ENCODE measurements at places on chromosomes 11 and 22. TPM values are rescaled to one million over a fixed set of nuclear protein-coding genes. Genes with fewer than 3 reads are reported as not detected.

DNA sequence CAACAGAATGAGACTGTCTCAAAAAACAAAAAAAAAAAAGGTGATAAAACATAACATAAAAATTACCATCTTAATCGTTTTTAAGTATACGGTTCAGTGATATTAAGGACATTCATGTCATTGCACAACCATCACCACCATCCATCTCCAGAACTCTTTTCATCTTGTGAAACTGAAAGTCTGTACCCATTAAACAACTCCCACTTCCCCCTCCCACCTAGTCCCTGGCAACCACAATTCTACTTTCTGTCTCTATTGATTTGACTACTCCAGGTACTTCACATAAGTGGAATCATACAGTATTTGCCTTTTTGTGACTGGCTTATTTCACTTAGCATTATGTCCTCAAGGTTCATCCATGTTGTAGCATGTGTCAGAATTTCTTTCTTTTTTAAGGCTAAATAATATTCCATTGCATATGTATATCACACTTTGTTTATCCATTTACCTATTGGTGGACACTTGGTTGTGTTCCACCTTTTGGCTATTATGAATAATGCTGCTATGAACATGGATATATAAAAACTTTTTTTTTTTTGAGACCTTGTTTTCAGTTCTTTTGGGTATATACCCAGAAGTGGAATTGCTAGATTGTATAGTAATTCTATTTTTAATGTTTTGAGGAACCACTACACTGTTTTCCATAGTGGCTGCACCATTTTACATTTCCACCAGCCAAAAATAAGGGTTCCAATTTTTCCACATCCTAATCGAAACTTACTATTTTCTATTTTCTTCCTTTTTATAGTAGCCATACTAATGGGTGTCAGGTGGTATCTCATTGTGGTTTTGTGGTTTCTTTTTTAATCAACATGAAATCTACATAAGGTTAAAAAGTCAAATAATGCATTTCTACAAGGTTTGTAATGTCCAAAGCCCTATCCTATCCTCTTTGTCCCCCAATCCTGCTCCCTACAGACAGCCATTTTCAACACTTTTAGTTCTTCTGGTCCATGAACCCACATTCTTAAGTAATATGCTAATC lies 23.4 kb upstream of the PIK3C2A start:
- DNase-seq, result no peak

DNA sequence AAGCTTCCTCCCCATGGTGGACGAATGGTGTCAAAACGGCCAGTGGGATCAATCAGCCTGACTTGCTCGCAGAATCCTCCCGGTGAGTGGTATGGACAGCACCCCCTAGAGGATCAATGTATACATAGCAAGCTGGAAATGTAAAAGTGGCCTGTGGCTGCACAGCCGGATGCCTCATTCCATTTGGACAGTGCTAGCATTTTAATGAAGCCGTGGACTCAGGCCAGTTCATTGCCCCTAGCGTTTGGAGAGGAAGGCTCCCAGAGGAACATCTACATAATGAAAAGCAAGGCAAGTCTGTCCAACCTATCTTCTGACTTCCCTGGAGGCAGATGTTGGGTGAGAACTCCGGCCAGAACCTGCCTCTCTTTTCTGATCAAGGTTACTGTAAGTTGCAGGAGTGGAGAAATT lies 942.3 kb downstream of the NTM start:
- DNase-seq, result peak; percentile 70

DNA sequence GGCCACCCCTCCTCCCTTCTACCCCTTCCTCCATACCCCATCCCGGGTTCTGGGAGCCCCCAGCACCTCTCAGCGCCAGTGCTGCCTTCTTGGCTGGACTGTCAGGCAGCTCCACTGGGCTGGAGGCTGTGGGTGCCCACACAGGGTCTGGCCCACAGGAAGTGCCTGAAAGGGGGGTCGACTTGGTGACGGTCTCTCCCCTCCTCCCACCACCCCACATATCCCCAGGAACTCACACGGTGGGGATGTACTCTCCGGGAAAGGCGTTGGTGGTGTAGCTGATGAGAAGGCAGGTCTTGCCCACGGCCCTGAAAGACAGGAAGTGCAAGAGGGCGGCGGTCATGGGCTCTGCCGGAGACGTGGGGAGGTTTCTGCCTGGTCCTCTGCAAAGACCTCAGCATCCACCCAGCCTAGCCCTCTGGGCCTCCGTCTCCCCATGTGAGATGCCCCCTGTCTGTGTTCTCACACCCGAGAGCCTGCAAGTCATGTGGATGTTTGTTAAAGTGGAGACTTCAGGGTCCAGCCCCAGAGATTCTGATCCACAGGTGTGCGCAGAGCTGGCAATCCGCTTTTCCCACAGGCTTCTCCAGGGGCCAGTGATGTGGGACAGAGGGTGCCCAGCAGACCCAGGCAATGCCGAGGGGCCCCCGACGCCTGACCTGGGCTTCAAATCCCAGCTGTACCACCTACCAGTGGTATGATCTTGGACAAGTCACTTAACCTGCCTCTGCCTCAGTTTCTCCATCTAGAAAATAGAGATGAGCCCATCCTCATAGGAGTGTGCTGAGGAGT lies 2.5 kb downstream of the RAC2 start:
- DNase-seq, result no peak

- no peak for DNase-seq
Measured at GRCh38 chr11:66285250-66285947, 3.5 kb downstream of the YIF1A start.

DNA sequence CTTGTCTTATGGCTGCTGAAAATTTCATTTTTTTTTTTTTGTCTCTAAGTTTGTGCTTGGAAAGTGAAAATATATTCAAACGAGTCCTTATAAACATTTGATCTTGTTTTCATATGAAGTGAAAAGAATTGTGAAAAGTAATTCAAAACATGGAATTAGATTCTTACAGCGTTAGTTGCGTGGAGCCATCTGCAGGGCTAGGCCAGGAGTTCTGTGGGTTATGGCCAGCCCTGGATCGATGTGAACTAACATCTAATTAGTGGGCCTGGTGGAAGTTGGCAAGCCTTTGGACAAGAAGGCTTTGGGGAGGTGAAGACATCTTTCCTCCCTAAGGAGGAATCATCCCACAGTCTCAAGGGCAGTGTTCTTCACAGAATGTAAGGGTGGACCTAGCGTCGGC lies 37.2 kb downstream of the PARVA start:
- DNase-seq, result no peak

- DNase-seq, result peak; percentile 97
Measured at GRCh38 chr11:68213555-68214172, 568 bp upstream of the KMT5B start.

DNA sequence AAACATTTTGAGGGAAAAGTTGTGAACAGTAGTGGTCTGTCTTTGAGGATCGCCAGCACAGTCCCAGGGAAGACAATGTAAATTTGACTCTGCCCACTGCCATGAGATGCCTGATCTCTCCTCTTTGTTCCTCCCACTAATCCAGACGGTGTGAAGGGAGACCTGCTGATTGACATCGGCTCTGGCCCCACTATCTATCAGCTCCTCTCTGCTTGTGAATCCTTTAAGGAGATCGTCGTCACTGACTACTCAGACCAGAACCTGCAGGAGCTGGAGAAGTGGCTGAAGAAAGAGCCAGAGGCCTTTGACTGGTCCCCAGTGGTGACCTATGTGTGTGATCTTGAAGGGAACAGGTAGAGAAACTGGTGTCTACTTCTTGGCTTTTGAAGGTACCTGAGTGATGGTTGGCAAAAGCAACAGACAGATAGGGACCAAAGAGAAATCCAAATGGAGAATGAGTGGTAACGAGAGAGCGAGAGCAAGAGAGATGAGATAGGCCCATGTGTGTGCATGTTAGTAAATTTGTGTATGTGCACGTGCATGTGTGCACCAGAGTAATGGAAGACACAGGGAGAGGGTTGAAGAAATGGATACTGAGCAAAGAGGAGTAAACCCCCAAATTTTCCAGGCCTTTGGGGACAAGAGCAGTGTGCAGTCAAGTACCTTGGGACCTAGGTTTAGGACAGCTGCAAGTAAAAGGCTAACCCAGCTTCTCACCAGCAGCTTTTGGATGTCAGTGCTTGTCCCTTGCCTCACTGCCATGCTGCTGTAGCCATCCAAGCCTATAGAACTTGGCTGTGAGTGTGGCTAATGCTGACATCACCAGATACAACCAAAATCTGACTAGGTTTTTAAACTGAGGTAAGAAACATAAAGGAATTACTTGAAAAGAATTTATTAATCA lies 1.9 kb downstream of the NNMT start:
- DNase-seq, result no peak

DNA sequence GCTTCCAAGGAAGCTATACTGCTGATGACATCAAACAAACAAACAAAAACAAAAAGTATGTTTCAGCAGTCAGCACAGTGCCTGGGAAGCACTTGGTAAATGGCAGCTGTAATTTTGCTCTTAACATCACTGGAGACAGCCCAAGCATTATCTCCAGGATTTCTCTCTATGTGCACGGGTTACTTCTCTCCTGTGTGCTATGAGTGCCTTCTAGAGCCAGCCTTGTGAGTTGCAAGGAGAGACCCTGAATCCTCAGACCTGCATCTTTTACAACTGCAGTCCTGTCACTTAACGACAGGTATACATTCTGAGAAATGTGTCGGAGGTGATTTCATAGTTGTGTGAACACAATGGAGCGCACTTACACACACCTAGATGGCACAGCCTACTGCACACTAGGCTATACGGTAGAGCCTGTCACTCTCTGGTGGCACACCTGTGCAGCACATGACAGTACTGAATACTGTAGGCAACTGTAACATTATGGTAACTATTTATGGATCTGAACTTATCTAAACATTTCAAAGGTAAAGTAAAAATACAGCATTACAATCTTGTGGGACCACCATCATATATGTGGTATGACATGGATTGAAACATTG lies 662.5 kb upstream of the B3GAT1 start:
- DNase-seq, result peak; percentile 27

DNA sequence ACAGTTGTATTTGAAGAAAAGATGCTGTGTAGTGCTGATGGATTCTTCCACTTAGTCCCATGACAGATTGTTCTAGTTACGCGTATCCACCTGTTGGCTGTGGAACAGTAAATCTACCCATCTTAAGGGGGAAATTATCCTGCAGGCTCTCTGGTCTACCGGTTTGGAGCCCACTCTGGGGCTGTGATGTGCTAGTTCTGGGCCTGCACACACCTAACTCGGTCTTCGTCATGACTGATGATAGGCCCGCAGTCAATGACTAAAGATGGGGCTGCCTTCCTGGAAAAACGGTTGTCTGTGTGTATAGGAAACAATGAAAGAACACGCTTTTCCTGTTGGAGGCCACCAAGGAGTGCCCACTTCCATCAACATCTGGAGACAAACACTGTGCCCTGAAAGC lies 6.2 kb upstream of the RBM4B start:
- no peak for DNase-seq

DNA sequence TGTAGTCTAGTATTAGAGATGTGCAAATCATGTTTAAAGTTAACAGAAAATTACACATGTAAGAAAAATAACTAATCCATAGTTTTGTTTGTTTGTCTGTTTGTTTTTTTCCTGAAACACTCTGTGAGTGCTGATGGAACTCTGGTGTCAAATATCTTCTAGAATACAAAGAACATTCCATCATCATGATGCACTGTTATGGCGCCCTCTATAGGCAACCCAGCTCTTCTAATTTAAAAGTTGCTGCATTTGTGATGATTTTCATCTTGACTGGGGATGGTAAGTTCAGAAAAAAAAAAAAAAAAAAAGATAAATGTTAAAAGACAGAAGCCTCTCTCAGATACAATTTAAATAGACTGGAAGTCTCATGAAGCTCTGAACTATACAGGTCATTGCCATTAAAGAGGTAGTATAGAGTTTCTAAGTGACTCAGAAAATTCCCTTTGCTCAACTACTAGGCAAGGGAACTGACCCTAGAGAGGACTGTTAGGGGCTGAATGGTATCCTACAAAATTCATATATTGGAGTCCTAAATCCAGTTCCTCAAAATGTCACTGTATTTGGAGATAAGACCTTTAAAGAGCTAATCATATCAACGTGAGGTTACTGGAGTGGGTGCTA lies 597.2 kb upstream of the ANO3 start:
- DNase-seq, result peak; percentile 65

DNA sequence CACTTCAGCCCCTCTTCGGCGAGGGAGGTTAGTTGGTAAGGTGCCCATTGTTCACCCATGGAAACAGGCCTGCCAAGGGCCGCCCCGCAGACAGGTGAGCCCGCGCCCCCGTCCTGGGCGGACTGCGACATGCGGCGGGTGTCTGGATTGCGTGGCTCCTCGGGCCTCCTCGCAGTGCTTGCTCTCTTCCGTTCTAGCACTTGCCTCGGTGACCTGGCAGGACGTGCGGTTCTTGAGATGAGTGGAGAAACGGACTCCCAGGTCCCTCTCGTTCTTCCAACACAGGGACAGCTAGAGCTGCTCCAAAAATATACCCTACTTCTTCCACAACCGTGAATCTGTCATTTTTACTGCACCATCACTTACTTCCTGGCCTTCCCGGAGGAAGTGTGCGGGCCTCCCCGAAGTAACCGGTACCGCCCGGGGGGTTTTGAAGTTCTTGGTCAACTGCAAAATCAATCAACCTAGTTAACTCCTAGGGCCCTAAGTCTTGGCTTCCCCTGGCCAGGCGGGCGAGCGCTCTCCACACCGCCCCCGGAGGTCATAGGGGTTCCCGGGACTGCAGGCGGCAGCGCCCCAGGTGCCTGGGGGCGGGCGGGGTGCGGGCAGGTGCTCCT lies 745 bp upstream of the ZBTB44 start:
- DNase-seq, result peak; percentile 34

GRCh38 chr11:113977071-113977490 lies 2.2 kb downstream of the HTR3A start:
- DNase-seq, result no peak

- no peak for DNase-seq
Measured at GRCh38 chr11:102429691-102430090, 22.9 kb downstream of the TMEM123 start.

GRCh38 chr11:61891331-61892084 lies at the start of gene FADS3:
Gene FADS3, minus strand, starts transcription at chr11:61891545. Its CDS starts 164 bp downstream, at chr11:61891381.
- peak; percentile 90 for DNase-seq

GRCh38 chr11:297051-297585 lies 2.2 kb downstream of the IFITM5 start:
- DNase-seq, result no peak

DNA sequence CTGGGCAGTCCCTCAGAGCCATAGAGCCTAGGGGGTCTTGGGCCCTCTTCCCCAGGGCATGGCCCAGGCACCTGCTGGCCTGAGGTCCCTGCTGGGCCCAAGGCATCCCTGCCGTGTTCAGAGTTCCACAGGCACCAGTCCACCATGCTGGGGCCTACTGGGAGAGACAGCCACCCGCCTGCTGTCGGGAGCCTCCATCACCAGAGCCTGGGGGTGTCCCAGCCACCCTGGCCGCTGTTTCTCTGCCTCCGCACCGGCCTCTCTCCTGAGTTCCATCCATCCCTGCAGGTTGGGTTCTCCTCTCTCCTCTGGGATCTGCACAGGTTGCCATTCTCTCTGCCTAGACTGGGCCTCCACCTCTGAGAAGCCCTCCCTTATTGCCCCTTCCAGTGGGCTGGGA lies 68.6 kb downstream of the KCNQ1 start:
- no peak for DNase-seq

- peak; percentile 56 for DNase-seq
Measured at GRCh38 chr22:21593406-21594232, 26.1 kb downstream of the UBE2L3 start.

GRCh38 chr11:126725521-126725920 lies 275.0 kb downstream of the KIRREL3 start:
- DNase-seq, result no peak

Gene HEPHL1
- not detected for total RNA-seq

Gene SLCO2B1
- 0.12 TPM for total RNA-seq

Gene OR52I1
- not detected for total RNA-seq

Gene DBX1
- total RNA-seq, result 5.3 TPM

Gene LUZP2
- 1.6 TPM for total RNA-seq

Gene MTMR2
- 68.9 TPM for total RNA-seq

Gene OR10W1
- not detected for total RNA-seq

Gene C22orf42
- 0.50 TPM for total RNA-seq

Gene PLEKHA7
- 20.3 TPM for total RNA-seq

Gene OR10A6
- total RNA-seq, result not detected

Data from neural progenitor cell (in vitro differentiated cells).